ENCODE measurements at places on chromosomes 2 and 18.

DNA sequence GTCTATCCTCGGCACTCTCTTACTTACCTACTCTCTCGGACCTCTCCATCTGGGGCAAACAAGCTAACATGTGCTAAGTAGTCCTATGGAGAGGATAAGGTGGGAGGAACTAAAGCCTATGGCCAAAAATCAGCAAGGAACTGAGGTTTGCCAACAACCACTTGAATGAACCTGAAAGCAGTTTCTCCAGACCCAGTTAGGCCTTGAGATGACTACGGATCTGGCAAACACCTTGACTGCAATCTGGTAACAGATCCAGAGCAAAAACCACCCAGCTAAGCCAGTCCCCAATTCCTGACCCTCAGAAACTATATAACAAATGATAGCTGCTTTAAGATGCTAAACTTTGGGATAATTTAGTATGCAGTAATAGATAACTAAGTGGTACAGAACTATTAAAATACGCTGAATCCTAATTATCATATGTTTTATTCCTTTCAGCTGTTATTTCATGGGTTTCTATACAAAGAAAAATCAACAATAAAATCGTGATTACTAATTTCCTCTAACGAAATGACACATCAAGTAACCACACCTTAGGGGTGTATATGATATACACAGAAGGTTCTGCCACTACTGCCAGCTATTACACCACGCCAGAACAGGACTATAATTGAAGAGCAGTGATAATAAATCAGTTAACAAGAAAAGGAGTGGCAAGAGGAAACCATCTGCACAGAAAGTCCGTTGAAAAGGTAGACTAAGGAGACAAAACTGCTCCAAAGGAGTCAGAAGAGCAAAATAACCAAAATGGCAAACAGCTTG, 3.2 kb downstream of the FARSB start:
- DNase-seq, result no peak

GRCh38 chr2:57733956-57734355, 312.6 kb upstream of the VRK2 start:
- no peak for DNase-seq

DNA sequence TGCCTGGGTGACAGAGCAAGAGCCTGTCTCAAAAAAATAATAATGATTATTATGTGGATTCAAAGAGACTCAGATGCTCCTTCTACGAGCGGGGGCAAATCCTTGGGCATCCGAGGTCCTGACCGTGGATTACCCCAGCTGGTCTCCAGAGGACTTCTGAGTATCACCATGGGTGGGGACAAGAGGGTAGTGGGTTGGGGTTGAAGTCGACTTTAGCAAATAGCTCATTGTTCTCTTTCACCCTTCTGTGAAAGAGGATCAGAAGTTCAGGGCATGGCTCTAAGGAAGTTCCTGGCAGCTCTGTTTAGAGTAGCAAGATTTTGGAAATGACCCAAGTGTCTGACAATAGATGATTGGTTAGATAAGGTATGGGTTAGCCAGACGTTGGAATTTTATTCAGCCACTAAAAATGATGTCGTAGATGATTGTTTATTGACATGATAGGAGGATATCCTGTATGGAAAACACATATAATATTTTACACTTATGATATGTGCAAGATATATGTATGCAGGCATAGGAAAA, 59.0 kb upstream of the SPRED2 start:
- DNase-seq, result no peak

GRCh38 chr2:161761160-161761559, 136.9 kb downstream of the SLC4A10 start:
- DNase-seq, result no peak

DNA sequence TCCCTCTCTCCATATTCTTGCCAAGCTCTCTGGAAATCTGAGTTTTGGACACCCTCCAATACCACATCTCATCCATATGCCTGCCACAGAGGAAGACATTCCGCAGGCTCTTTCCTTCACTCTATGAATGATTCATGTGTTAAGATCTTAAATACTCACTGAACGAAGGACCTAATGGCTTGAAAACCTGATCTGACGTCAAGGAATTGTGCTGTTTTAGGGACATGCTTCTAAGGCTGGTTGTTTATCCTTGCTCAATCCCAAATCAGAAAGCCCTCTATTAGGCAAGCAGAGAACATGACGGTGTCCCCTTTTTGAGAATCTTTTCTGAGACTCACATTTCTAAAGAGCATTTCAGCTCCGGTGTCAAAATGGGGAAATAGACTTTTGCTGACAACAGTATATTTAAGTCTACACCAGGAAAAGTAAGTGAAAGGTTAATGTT, 83.7 kb upstream of the GALNT5 start:
- no peak for DNase-seq

- DNase-seq, result no peak
Measured at GRCh38 chr2:196131949-196132925, 39.1 kb downstream of the STK17B start.

DNA sequence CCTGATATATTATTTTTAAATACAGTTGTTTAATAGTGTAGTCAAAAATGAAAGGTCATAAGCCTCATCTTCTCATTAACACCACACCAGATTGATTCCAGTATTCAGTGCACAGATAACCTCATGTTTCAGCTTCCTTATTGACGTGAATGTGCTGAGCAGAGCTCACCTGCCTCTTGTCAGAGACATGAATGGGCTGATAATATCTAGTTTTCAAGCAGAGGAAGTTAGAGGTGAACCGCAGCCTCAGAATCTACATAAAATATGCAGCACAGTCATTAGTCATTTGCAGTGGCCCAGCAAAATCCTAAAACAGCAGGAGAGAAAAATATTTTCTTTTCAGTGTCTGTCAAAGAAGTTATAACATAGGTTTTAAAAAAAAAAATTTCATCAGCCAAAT, 216.2 kb downstream of the GBX2 start:
- no peak for DNase-seq

GRCh38 chr2:230505162-230505561, 89.2 kb downstream of the SP100 start:
- no peak for DNase-seq
